ENCODE measurements at places on chromosomes 6 and 20. TPM values are rescaled to one million over a fixed set of nuclear protein-coding genes. Genes with fewer than 3 reads are reported as not detected.

DNA sequence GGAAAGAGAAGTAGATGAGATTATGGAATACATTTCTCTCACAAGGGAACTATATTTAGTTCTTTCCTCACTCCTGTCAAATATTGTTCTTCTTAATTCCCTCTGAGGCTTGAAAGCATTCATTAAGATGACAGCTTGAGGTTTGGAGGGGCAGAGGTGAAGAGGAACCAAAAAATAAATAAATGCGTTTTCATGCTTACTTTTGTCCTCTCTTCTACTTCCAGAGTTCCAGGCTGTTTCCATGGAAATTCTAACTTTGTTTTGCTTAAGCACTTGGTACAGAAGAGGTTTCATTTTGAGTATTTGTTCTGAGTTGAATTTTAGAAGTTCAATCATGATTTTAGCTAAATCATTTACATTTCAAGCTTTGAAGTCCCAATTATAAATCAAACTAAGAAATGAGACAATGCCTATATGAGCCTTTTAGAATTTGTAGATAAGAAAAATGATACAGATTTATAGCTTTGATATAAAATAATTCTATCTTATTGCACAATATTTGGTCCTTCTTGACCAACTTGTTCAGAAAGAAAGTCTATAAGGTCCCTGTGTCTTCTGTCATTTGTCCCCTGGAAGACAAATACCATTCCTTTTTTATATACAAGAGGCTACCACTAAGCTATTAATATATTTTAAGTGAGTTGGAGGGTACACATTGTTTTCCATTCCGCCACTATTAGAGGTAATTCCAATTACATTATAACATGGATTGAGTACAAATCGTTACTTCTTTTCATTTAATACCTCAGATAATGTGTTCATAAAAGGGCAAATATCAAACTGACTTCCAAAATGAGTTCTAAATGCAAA is 16.3 kb downstream of the RBM24 start:
- no peak for DNase-seq

- DNase-seq, result peak; percentile 21
These were observed 151.4 kb upstream of the LAMA2 start for GRCh38 chr6:128731249-128732165.

DNA sequence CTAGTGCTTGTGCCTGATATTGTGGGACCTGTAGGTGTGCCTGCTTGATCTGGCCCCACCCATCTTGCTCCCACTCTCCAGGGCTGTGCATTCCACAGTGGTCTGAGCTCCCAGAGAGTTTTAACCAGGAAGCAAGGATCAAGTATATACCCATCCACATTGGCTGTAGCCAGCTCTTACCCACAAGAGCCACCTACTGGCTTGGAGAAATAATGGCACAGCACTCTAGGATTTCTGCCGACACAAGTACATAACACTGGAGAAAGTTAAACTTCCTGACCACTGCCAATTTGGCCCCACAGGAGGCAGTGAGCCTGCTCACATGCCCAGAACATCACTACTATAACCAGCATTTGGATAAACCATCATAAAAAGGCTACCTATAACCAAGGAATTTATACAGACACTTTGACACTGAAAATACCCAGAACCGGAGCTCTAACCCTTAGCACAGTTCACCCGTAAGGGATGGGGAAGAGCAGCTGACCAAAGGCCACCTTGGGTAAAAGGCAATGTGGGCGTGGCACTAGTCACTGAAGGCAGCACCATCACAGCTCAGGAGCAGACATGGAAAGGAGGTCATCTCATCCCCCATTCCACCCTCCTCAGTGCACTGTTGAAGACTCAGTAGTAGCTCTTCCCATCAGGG is 440.4 kb downstream of the BTBD3 start:
- DNase-seq, result peak; percentile 46

HMGCLL1 gene
- not detected for total RNA-seq

GRCh38 chr6:154683756-154684523 is 49.3 kb upstream of the SCAF8 start:
- DNase-seq, result no peak

ELOVL4 gene
- total RNA-seq, result 4.5 TPM

- DNase-seq, result peak; percentile 94
These were observed 64.6 kb upstream of the TXNDC5 start for GRCh38 chr6:7974938-7975763.

DNA sequence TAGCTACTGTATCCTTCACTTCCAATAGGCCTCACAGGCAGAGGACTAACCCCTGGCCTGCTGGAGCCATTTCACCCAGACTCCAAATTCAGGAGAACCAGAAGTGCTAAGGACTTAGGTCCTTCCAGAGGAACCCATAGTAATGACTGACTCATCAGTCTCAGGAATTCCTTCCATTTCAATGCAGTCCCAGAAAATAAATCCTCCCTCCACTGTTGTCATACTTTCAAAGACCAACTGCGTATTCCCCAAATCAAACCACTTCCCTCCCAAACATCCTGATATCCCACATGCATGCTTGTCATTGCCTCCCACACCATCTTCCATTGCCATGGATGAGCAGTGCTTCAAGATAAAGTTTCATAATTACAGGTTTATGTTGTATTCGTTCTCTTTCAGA is 31.8 kb upstream of the NT5E start:
- DNase-seq, result no peak

DNA sequence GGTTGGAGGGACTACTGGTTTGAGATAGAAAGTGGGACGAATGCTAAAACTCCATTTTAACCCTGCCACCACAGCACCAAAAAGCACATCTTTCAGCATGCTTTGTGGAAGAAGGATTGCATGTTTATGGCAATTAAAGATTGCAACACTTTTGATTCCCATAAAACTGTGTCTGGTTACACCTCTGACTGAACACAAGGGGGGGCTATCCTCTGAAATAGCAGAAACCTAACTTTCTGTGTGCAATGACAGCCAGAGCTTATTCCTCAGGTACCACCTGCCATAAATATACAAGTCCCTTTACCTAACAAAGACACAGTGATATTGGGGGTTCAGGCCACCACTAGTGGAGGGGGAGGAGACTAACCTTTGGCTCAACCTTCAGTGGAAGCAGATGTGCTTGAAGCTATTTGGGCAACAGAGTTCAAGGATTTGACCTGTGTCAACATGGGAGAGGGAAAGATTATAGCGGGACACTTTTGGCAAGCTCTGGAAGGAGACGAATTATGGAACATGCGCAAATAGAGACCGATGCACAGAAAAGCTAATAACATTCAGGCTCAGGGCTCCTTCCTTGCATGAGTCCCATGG is 9.6 kb upstream of the PLG start:
- DNase-seq, result peak; percentile 4

- no peak for DNase-seq
These were observed 42.0 kb downstream of the KIAA1755 start for GRCh38 chr20:38218566-38218885.

GRCh38 chr6:138805016-138805765 is 9.3 kb downstream of the ECT2L start:
- DNase-seq, result no peak

GRCh38 chr6:131003488-131004386 is 59.3 kb downstream of the EPB41L2 start:
- no peak for DNase-seq

DNA sequence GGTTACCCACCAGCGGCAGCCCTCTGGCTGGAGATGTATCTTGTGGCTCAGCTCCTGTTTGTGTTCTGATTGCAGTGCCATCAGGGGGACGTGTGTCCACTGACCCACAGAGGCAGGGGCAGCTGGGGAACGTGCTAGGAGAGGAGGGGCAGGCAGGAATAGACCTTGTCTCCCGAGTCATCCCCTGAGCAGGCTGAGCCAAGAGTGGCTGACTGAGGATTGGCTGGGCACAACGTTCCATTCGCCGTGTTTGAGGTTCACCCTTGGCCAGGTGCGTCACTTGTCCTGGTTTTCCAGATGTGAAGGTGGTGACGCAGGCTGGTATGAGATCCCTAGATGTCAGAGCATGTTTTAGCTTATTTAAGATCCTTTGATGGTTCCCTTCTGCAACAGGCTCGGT is 57.7 kb downstream of the ADNP start:
- no peak for DNase-seq

GRCh38 chr20:43721429-43722152 is 5.2 kb downstream of the GTSF1L start:
- no peak for DNase-seq

CALHM4 gene
- total RNA-seq, result 0.39 TPM

DNA sequence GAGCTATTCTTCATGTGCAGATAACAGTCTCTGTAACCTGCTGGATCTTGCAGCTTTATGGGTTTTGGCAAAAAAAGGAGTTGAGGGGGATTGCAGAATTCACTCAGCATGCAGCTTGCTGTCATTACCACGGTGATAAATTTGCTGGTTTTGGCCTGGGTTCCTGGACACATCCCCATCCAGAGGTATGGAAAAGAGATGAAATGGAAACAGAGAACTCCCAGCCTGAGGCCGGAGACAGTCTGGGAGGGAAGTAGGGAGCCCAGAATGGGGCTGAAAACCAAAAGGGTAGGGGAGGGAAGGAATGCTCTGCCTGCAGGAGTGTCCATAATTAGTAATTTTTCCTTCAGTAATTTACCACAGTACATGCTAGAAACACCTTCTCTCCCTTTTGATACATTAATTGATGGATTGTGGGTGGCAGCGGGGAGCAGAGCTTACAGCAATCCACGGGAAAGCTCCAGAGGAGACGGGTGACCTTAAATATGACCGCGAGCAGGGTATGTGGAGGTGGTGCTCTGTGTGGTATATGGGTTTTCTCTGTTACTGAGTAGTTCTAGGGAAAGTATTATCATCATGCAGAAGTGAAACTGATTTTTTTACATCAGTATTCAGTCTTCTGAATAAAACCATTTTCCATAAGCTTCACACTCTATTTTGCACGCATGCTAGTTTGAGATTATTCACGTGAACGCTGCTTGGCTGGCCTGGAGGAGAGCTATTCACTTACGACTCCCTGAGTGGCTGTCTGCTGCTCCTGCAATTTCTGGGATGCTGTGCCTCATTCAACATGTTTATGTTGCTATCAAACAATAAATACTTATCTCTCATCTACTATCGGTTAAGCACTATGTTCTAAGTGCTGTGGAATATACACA is 66.3 kb upstream of the KCNK16 start:
- DNase-seq, result no peak

- DNase-seq, result peak; percentile 21
These were observed 5.3 kb downstream of the IDH3B start for GRCh38 chr20:2658414-2659354.

DNA sequence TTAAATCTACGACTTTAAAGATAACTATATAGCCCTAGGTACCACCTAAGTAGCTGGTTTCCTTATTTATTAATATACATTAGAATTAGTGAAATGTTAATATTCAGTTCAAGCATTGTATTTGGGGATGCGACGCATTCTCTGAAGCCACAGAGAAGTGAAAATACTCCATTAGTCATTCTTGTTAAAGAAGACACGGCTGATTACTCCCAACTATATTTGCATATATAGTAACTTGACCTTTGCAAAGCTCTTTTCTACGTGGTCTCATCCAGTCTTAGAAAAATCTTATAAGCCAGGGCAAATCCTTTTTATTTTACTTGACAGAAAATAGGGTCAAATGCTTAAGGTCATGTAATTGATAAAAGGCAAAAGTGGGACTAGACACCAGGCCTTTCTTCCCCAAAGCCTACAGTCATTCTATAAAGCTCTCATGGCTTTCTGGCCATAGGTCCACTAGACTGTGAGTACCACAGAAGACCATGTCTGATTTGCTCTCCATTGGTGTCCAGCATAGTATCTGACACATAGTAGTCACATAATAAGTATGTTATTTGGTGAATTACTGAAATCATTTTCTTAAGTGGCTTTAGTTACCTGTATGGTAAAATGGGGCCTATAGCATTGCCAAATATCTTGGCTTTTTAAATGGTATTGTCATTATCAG is 11.3 kb downstream of the ZHX3 start:
- no peak for DNase-seq

- no peak for DNase-seq
These were observed 19.6 kb downstream of the DYNLT1 start for GRCh38 chr6:158624684-158625682.

DNA sequence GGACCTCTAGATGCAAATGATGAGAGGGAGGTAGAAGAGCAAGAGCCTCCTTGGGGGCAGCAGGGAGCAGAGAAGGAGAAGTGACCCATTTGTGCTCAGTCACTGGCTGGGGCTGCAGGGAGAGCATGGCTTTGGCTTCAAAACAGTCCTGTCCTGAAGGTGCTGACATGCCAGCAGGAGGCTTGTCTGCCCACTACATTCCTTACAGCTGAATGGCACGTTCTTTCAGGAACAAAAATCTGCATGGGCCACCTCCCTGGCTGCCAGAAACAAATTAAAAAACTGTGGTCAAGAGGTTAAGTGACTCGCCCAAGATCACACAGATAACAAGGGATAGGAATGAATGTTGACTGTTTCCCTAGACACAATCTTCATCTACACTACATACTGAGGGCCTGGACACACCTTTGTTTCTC is 188.8 kb downstream of the HIVEP2 start:
- DNase-seq, result peak; percentile 5

DNA sequence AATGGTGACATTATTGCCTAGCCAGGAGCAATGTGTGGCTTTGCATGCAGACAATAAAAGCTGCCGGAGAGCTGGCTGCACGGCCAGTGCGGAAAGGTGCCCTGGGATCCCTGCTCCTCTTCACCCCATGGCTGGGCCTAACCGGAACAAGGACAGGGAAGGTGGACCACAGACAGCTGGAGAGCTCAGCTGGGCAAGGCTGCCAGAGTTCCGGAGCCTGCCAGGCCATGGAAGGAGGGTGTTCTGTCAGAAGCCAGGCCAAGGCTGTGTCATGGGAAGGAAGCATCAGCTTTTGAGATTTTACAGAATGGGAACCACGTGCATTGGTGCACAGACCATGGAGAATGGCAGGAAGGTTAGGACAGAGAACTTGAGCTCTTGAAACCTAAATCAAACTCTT is 25.0 kb downstream of the MAP1LC3A start:
- no peak for DNase-seq

DNA sequence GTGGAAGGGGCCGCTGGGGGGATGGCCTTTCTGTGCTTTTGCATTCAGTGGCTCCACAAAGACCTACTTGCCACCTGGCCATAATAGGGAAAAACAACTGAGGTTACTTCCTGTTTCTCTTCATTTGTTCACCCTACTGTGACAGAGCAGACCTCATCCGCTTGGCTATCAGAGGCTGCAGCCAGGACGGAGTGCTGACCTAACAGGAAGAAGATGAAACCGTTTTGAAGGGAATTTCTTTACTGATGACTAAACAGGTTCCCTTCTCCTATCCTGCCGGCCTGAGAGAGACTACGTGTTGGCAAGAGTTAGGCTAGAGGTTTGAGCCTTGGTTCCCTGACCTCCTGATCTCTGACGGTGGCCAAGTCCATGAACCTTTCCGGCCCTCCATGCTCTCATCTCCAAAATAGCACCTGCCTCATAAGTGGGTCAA is 21.3 kb downstream of the PRR18 start:
- DNase-seq, result no peak

DNA sequence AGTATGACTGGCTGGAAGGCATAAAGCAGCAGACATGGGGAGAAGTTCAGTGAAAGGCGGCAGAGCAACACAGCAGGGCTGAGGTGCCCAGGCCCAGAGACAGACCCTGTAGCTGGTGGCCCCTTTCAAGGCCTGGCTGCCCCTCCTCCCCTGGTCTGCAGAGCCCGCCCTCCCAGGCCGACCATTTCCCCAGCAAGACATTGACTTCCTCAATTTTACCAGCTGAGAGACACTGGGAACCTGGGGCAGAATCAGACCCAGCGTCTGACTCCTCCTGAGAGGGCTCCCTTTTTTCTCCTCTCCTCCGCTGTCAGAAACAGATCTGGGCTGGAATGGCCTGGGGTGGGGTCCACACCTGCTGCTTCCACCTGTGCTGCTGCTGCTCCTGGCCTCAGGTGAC is at the start of gene TREML4:
TSS of gene TREML4 (plus strand) at position 254 of the 400 bp plus-strand sequence. CDS start at position 333, 79 bp downstream.
- DNase-seq, result no peak

TMC2 gene
- not detected for total RNA-seq
